ENCODE measurements at places on chromosomes 7 and 10.

GRCh38 chr10:112275512-112276245 is 7.5 kb upstream of the TECTB start:
- no peak for DNase-seq

DNA sequence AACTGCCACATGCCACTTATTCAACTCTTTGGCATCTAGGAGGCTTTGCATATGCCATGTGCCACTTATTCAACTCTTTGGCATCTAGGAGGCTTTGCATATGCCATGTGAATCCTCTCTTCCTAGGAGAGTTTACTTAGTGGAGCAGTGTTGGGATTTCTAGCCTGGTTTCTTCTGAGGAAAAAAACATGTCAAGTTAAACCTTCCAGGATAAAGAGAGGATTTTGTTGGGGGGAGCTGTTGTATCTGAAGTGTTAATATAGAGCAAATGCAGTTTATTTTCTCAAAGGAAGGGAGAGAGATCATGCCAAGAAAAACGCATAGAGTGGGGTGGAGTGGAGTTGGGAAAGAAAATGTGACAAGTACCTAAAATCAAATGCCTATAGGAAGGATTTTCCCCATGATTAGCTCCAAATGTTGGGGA is 91.5 kb downstream of the MCU start:
- no peak for DNase-seq

DNA sequence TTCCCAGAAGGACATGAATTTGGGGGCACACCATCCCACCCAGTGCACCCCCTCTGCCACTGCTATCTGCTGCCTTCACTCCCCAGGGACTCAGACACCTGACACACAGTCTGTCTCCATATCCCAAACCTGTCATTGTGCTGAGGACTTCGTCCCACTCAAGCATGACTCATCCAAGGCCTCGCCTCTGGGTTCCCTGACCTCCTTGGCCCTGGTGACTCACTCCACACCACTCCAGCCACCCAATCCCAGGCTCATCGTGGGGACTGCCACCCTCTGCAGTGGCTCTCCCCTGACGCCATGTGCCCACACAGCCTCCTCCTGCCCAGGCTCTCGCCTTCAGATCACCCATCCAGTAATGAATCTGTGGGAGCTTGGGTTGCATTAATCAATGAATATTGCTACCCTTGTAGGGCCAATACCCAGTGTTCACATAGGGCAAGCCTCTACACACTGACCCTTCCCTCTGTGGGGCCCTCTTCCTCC is 6.6 kb upstream of the INSIG1 start:
- DNase-seq = no peak

- DNase-seq = no peak
Measured at GRCh38 chr7:130909881-130910672, 176.1 kb upstream of the KLF14 start.

DNA sequence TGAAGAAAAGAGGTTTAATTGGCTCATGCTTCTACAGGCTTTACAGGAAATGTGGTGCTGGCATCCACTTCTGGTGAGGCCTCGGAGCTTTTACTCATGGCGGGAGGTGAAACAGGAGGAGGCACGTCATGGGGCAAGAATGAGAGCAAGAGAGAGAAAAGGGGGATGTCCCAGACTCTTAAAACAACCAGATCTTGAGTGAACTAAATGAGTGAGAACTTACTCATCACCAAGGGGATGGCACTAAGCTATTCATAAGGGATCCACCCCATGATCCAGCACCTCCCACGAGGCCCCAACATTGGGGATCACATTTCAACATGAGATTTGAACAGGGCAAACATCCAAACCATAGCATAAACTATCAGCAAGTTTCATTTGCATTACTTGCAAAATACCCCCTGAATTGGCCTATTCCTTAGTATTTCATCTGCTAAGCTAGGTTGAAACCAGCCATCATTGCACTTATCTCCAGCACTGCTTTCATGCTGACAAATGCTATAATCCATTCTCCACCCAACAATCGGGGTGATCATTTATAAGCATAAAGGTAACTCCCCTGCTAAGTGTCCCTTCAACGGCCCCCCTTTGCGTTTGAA is 179.0 kb downstream of the NOC3L start:
- no peak for DNase-seq

GRCh38 chr10:77463967-77464745 is 173.5 kb downstream of the KCNMA1 start:
- DNase-seq = no peak

DNA sequence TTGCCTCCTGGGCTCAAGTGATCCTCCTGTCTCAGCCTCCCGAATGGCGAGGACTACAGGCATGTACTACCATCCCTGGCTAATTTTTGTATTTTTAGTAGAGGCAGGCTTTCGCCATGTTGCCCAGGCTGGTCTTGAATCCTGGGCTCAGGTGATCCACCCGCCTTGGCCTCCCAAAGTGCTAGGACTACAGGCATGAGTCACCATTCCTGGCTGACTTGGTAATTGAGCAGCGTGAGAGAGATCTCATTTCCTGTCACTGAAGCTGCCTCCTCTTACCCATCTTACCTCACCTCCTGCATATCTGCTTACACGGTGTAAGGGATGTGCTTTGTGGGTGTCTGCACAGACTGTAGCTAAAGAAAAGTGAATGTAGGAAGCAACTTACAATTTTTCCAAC is 9.7 kb downstream of the IFIT3 start:
- DNase-seq = no peak

GRCh38 chr7:47377741-47378140 is 204.2 kb downstream of the TNS3 start:
- DNase-seq = no peak

- no peak for DNase-seq
Measured at GRCh38 chr10:93015722-93016121, 44.9 kb upstream of the CYP26C1 start.
